ENCODE measurements at places on chromosomes 7 and 10.

DNA sequence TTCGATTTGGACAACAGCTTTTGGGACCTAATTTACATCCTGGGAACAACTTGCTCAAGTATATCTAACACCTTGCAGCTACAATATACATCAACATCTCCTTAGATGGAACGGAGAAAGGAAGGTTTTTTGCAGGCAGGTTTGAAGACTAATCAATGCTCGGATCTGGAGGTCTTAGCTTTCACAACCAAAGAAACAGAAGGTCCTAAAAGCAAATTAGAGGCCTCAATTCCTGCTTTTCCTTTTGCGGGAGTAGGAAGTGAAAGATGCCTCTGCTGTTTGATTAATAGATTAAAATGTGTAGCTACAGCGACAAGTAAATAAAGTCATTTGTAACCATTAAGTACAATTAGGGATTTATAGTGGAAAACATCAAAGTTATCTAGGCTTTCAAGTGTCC is 3.7 kb upstream of the SP8 start:
- DNase-seq: no peak

DNA sequence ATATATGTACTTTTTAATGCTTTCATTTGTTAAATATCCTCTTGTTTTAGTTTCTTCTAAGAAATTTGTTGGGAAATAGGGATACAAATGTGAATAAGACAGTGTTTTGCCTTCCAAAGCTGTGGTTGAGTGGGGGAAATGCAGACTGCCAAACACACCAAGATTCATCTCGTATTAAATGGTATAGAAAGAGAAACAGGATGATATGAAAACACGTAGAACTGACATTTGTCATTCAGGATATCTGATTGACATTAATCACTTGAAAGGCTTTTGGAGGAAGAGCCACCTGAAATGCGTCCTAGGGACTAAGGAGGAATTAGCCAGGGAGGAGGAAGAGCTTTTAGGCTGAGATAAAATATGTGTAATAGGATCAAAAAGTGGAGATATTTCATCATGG is 287.4 kb upstream of the SEMA3C start:
- DNase-seq: no peak

DNA sequence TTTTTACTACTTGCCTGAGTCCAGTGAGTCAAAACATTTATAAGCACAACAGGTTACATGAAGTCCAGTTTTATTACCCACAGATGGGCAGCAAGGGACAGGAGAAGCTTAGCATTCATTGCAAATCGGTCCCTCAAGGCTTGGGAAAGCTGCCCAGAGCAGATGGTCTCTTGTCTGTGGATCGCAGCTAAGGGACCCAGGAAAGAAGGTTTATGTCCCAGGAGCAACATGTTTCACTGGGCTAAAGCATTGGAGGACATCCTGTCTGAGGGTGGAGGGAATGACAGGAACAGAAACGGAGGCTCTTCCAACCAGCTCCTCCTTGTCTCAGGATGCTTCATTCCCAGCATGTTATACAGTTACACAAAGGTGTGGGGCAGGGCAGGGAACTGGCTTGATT is 39.3 kb downstream of the TRIM24 start:
- no peak for DNase-seq

- no peak for DNase-seq
Observed at GRCh38 chr10:75228278-75228677, 7.5 kb downstream of the COMTD1 start.

- DNase-seq: no peak
Observed at GRCh38 chr7:48177271-48177670, 6.0 kb downstream of the ABCA13 start.

DNA sequence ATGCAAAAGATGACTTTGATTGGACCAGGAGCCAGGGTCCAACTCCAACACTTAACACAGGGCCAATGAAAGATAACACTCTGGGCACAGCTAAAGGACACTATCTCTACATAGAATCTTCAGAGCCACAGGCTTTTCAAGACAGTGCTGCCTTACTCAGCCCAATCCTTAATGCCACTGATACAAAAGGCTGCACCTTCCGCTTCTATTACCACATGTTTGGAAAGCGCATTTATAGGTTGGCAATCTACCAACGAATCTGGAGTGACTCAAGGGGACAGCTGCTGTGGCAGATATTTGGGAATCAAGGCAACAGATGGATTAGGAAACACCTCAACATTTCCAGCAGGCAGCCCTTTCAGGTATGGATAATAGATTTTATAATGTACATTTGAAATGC is 160.7 kb downstream of the MALRD1 start:
- DNase-seq: no peak

DNA sequence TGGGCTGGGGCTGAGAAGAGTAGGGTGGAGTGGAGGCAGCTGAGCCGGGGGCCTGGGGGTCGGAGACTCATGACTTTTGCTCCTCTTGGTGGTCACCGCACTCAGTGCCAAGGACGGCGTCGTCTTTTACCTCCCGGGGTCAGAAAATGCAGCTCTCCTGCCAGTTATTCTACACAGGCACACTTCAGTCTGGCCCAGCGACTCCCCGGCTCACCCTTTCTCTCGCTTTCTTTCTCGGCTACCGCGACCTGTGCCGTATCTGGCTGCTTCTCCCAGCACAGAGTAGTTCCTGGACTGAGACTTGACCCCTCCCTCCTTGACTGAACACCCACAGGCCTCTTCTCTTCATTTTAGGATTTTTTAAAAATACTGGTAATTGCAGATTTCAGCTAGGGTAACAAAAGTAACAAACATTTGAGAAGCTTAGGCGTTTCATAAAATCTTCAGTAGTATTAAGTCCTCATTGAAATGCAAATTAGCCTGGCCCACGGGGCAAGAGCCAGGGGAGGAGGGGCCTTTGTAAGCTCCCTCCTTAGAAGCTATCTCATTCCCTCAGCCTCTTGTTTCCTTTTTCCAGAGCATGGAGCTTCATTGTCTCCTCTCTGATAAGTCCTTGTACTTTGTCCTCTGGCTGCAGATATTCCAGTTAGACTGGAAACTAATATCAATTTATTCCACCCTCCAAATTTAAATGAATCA is 1.1 kb upstream of the PRLHR start:
- no peak for DNase-seq

DNA sequence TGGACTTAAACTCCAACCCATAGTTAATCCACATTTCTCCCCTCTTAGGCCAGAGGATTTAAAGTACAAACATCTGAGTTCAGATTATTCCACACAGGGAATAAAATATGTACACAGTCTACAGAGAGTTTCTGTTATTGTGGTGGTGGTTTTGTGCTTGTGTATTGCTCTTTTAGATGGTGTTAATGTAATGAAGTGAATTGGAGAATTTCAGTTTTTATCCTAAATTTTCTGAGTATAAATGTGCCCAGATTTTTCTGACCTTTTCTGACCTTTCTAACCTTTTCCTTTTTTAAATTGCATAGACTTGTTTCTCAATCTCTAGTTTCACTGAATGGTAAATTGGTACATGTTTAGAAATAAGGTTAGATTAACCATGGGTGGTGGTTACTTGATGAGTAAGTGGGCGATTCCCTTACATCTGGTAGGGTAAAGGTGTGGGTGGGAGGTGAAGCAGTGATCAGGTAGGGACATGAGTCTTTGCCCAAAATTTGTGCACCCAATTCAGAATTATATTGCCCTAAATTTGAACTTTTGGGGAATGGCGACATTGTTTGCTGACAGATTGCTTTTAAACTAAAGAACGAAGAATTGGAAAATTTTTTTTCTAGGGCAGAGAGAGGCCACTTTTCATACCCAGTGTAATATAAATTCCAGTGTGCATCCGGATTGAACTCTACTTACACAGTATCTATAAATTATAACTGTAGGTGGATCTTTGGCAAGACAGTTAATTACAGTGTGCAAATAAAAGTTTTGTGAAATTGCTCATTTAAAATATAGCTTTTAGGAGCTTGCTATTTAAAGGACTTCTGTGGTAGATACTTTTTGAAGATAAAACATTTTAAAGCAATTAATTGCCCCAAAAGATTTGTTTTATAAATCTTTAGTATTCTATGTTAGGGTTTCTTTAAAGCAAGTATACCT is 62.2 kb downstream of the ST7 start:
- no peak for DNase-seq

- DNase-seq: no peak
Observed at GRCh38 chr10:51985336-51985735, 285.9 kb upstream of the CSTF2T start.

DNA sequence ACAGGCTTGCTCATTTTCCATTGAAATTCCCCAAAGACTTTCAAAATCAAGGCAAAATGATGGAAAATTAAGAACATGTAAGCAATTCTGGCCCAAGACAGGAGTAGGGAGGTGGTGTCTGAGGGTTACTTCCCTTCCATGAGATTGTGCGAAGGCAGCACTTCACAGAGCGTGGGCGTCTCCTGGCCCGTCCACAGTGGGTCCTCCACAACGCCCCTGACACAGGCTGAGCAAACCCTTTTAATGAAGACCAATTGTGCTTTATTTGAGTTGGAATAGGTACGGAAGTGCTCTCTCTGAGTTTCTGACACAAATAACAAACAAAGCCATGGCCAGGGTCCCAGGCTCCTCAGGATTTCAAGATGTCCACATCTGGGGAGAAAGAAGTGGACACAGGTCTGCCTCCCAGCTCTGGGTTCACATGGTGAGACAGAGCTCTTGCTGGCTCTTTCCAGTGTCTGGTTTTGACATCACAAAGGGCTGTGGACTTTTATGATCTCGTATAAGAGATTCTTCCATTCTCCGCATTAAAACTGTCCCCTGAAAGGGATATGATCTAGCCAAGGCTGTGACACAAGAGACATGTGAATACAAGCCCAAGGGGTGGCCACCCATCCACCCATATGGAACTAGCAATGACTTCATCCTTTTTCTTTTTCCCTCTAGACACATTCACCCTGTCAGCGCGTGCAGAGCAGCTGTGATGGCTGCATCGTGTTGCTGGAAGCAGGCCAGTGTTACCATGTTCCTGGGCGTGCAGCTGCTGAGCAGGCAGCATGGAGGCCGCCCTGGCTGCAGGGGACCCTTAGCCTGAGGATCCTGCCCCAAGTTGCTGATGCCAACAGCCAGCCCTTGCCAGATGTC is 145.6 kb downstream of the ADAM12 start:
- no peak for DNase-seq

DNA sequence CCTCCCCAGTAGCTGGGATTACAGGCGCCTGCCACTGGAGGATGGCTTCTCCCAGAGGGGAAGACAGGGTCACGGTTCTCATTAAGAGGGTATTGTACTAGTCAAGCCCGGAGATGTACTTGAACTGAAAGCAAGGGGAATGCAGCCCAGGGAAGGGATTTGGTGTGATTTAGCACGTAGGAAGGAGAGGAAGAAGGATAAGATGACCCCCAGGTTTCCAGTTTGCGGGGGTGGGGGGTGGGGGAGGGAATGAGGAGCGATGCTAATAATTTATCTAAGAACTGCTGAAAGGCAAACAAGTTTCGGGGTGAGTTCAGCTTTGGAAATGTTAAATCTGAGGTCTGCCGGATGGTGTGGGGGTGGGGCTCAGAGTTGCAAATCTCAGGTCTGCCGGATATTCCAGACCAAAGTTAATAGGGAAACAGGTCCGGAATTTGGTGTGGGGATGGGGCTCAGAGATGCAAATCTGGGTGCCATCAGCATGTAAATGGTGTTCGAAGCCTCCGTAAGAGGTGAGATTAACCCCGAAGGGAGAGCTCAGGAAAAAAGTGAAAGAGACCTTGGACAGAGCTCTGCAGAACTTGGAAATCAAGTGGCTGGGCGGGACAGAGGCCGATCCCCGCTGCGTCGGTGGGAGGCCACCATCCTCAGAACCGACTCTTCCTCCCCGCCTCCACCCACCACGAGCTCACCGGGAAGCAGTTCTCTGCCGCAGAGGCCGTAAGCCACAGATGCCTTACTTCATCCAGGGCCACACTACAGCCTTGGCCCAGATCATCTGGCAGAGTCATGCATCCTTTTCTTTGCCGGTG is 1.6 kb upstream of the SEPHS1 start:
- no peak for DNase-seq

DNA sequence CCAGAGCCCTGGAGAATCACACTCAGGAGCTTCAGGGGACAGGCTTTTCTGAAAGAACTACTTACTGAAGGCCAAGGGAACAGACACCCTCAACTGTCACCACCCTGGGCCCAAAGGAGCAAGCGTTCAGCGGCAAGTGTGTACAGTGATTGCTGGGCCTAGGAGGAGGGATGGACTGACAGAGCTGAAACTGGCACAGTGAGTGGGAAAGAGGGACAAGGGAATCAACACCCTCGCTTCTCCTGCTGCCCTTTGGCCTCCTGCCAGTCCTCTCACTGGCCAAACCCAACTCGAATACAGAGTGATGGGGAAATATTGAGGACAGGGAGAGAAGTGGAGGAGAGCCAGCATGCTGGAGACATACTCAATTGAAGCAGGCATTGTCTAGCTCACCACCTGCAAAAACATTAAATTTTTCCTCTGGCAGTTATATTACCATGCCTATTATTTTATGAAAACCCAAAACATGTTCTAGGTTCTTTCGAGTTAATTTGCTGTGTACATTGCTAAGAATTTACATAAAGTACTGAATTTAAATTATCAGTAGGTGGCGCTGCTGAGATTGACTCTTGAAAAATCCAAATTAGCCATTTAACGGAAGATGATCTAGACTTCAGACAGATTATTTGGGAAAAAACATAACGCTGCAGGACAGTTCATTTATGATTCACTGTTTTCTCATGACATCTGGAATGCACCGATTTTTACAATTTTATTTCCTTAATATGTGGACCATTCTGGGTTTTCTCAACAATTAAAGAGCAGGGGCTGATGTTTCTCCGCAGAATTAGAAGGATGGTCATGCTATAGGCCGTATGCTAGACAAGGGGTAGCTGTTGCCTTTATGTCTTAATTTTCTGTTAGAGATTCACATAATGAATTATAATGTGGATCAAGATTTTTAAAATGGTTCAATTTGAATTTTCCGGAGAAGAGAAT is 14.7 kb upstream of the TMEM236 start:
- DNase-seq: no peak

- no peak for DNase-seq
Observed at GRCh38 chr10:119289227-119289920, 82.0 kb downstream of the GRK5 start.

GRCh38 chr10:76150876-76151288 is 719.5 kb downstream of the LRMDA start:
- DNase-seq: no peak

GRCh38 chr7:88835147-88835728 is 39.7 kb upstream of the TEX47 start:
- DNase-seq: no peak

DNA sequence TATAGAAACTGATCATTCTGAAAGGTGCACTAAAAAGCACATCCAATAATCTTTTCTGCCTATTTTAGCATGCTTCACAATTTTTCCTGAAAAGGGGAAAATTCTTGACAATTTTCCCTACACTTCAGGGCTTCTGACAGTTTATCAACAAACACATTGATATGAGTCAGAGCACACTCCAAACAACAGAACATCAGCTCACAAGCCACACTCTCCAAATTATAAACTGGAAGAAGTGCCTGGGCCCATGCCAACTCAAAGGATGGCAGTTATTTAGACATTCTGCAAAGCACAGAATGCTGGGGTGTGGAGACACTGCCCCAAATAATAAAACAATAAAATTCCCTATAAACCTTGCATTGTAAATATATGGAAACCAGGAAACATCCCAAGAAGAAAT is 90.8 kb downstream of the ELAPOR2 start:
- DNase-seq: no peak

DNA sequence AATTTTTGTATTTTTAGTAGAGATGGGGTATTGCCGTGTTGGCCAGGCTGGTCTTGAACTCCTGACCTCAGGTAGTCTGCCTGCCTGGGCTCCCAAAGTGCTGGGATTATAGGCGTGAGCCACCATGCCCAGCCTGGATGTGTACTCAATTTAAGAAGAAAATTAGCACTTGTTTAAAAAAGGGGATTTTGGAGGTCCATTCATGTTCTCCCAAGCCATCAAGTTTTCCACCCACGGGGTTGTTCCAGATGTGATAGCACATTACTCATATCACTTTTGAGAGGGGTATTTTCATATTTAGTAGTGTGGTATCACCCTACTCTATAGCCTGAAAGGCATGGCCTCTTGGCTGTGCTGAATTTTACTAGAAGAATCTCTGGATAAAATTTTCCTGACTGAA is 10.5 kb upstream of the SLC26A3 start:
- no peak for DNase-seq

All from activated T-helper 1 cell treated with anti-CD3 and anti-CD28 coated beads, Interleukin-2, amount 50 U/mL, for 16 hours (primary cell).